Esophagus squamous epithelium (tissue), 5 donors: ENCODE measurements at places on chromosomes 16 and 17.

- no peak for DNase-seq
Observed at GRCh38 chr17:36602924-36603384, 1.6 kb downstream of the MRM1 start.

DNA sequence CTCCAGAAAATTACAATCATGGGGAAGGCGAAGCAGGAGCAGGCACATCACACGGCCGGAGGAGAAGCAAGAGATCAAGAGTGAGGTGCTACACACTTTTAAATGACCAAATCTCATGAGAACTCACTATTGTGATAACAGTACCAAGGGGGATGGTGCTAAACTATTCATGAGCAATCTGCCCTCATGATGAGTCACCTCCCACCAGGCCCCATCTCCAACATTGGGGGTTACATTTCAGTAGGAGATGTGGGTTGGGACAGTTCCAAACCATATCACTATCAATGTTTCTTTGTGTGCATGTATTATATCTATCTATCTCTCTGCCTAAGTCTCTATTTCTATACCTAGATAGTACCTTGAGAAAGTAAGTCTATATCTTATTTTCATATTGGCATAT lies 724.8 kb downstream of the CDH11 start:
- no peak for DNase-seq

DNA sequence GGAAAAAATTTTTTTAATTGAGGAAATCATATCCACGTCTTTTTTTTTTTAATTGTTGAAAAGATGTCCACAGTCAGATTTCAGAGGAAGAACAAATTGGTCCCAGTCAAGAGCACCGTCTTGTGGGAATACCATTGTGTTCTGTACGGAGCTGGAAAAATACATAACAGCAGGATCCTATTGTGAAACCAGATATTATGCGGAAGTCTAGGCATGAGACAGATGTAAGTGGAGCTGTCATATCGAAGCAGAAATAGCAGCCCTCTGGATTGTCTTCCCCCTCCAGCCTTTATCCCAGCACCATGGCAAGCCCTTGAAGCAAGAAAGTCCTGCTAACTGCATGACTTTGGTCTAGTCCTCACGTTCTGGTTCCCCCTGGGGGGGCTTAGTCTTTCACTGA lies 391.6 kb upstream of the ASIC2 start:
- no peak for DNase-seq

GRCh38 chr17:4790705-4791088 lies 1.9 kb downstream of the GLTPD2 start:
- DNase-seq, result no peak
